Cerebellum (tissue), 4 donors: ENCODE measurements at places on chromosomes 3 and 15. TPM values are rescaled to one million over a fixed set of nuclear protein-coding genes. Genes with fewer than 3 reads are reported as not detected.

- no peak for DNase-seq
These were observed 87.4 kb downstream of the RAD18 start for GRCh38 chr3:8875836-8876235.

GRCh38 chr3:122577409-122578031, at the start of gene PARP15:
PARP15 (plus strand) TSS chr3:122577650; CDS start chr3:122577668, 18 bp downstream.
- no peak for DNase-seq

DNA sequence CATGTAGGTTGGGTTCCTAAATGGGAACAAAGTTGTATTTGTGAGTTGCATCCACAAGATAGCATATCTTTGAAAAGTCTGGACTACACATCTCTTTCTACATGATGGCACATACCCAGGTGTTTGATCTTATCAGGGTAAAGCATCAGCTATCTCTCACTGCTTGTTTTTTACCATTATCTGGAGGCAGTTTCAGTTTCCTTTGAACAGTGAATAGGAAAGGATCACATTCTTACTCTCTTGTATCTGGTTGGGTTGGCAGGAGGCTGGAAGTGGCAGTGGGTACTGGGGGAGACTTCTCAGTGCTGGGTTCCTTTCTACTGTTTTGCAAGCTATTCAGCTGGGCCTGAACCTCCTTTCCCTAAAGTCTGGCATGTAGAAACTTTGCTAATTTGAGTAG, 4.1 kb downstream of the CEMIP start:
- DNase-seq = no peak

DNA sequence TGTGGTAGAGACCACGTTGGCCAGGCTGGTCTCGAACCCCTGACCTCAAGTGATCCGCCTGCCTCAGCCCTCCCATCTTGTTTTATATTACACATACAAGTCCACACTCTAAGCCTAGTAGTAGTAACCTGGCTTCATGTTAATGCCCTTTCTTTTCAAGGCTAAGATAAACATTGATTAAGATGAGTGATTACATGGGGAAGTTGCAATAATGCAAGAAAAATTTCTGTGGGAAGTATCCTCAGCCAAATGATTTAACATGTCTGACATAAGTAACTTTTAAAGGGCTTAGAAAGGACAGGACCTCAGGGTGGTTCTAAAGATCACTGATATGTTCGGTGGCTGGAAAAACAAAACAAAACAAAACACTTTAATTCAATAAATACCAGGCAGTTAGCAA, 72.1 kb downstream of the SFMBT1 start:
- no peak for DNase-seq

GRCh38 chr3:131795390-131796090, 239.3 kb downstream of the CPNE4 start:
- DNase-seq = no peak

DNA sequence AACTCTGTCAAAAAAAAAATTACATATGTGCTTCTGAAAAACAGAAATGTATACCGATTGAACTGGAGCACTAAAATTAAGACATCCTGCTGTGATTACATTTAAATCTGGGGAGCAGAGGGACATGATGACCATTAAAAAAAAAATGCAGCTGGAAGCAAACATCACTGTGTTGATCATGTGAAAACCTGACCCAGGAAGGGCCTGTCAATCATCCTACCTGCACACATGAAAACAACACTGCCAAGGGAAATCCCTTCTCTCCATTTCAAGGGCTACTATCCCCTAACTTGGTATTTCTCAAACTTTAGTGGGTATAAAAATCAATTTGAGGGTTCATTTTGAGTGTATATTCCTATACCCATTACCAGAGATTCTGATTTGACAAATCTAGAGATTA, 719.9 kb upstream of the CBLB start:
- DNase-seq = no peak

DNA sequence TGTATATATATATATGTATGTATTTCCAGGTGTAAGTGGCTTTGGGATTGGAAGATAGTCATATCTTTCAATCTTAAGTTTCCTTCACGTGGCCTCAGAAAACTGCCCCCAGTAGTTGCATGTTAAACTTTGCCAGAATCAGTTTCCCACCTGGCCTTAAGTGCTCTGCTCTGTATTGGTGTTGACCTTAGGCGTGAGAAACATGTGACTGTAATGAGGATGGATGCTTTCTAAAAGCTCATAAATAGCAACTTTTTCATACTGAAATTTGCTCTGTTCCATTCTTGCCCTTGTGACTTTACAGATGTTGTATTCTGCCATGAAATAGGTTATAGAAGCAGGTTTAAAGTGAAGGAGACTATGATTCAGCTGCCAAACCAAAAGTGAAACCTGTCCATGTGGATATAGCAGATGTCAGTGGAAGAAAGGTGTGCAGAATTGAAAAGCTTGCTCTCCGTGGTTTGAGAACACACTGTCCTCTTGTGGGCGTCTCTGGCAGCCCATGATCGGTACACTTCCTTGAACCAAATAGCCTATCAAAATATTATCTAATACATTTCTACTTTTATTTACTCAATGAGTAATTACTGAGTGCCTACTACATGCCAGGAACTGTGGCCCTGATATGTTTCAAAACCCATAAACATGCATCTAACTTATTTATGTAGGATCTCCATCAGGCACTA, 15.8 kb downstream of the SCG5 start:
- DNase-seq = peak; percentile 13

GRCh38 chr3:149003653-149004305, 12.4 kb downstream of the GYG1 start:
- DNase-seq = no peak

DNA sequence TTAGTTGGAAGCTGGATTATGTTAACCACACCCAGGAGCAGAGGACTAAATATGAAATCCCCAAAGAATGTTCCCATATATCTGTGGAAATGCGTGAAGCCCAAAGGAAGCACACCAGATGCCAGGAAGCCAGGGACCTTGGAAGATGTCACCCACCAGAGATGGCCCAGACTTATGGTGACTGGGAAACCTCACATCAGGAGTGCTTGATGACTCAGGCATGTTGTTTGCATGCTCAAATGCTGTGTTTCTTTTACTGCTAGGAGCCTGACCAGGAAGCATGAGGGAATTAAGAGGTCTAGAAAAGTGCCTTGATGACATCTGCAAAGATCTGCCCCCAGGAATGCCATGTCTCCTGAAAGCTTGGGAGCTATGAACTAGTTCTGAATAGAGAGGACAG, 109.0 kb upstream of the SLC2A2 start:
- DNase-seq = no peak

- DNase-seq = no peak
These were observed 102.8 kb downstream of the STT3B start for GRCh38 chr3:31635545-31635944.

Gene HIGD1A
- 75.1 TPM for total RNA-seq

Gene GOLGA6B
- not detected for total RNA-seq

Gene SMAD6
- 10.8 TPM for total RNA-seq

Gene MLF1
- total RNA-seq = 24.5 TPM

Gene AGTR1
- 7.1 TPM for total RNA-seq

Gene TUSC2
- total RNA-seq = 11.4 TPM

Gene SERPINI2
- total RNA-seq = 10.1 TPM

Gene TRANK1
- total RNA-seq = 18.8 TPM

Gene TM2D3
- 78.8 TPM for total RNA-seq

Gene GRAMD2A
- total RNA-seq = 0.36 TPM
